Cardiac muscle cell (in vitro differentiated cells and primary cell): ENCODE measurements at places on chromosomes 6 and 20. TPM values are rescaled to one million over a fixed set of nuclear protein-coding genes. Genes with fewer than 3 reads are reported as not detected.

GRCh38 chr6:130143709-130144108 lies 79.0 kb downstream of the SAMD3 start:
- DNase-seq = no peak

The PRSS35 gene
- 60.2 and 89.7 TPM in 2 replicates for total RNA-seq

DNA sequence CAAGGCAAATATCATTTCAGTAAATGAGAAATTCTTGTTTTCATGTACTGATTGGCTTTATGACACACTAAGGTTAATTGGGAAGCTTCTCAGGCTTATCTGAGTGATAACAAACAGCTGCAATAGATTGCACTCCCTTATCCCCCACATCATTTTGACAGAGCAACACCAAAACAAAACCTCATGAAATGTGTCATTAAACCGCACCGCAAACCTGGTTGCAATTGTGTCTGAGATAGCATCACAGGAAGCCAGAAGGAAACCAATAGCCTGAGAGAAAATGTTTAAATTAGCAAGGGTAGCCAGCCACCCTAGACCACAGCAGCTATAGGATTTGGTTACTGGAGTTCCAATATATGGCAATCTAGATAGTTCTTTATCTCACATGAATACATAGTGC lies 31.6 kb upstream of the LAMA4 start:
- DNase-seq = no peak

GRCh38 chr20:39810309-39810708 lies 848.2 kb downstream of the DHX35 start:
- no peak for DNase-seq

- DNase-seq = no peak
Observed at GRCh38 chr20:11912659-11913415, 4.9 kb upstream of the BTBD3 start.

GRCh38 chr6:17218749-17219093 lies 62.4 kb upstream of the RBM24 start:
- DNase-seq = no peak
